Nephron progenitor cell (in vitro differentiated cells): ENCODE measurements at places on chromosomes 12 and 14.

- no peak for DNase-seq
Measured at GRCh38 chr14:61417141-61417540, 95.8 kb downstream of the PRKCH start.

- DNase-seq = peak; percentile 35
Measured at GRCh38 chr14:54652188-54652587, 85.3 kb downstream of the SAMD4A start.

- no peak for DNase-seq
Measured at GRCh38 chr12:5988088-5988487, 43.0 kb upstream of the ANO2 start.

GRCh38 chr14:34649344-34649743 is 19.4 kb upstream of the SNX6 start:
- no peak for DNase-seq
